ENCODE measurements at places on chromosomes 12 and 14. TPM values are rescaled to one million over a fixed set of nuclear protein-coding genes. Genes with fewer than 3 reads are reported as not detected.
A peak's percentile ranks its signal among the peaks of the same experiment; 100 is the strongest.

SRGAP1 gene
- total RNA-seq = 13.0 TPM

STAC3 gene
- 1.3 TPM for total RNA-seq

MIP gene
- not detected for total RNA-seq

NEUROD4 gene
- total RNA-seq = not detected

INSM2 gene
- not detected for total RNA-seq

OVCH1 gene
- total RNA-seq = 0.13 TPM

- no peaks in the 10 kb centered on the region for H3K36me3 ChIP-seq
- peaks cover 68% of the 10 kb centered on the region for H3K4me1 ChIP-seq
- H3K4me3 ChIP-seq = peak overlapping the region; percentile 49
- DNase-seq = peak; percentile 93
These were observed 161.0 kb downstream of the SLC38A4 start for GRCh38 chr12:46664761-46665287.

- peak; percentile 69 for DNase-seq
- H3K4me3 ChIP-seq = no peak overlapping the region
- H3K27ac ChIP-seq = no peak overlapping the region
These were observed 25.6 kb upstream of the KRAS start for GRCh38 chr12:25276199-25276937.

DNA sequence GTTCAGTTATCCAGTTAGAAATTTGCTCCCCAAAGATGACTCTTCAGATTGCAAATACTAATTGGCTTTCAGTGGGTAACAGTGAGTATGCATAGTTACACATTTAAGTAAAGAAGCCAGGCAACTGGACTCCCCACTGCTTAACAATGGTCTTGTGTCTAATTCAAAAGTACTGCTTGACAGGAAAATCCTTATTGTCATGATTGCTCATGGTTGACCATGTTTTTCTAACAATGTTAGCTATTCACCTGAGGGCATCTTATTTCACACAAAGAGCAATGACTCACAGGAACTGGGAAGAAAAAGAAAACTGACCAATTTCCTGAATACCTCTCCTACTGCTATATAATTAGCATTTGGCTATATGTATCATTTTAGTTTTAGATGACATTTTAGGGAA is 33.7 kb upstream of the ALG10B start:
- no peaks in the 10 kb centered on the region for H3K36me3 ChIP-seq
- H3K4me1 ChIP-seq = no peaks in the 10 kb centered on the region
- H3K27me3 ChIP-seq = no peaks in the 10 kb centered on the region
- H3K27ac ChIP-seq = no peak overlapping the region
- no peak overlapping the region for H3K4me3 ChIP-seq

DNA sequence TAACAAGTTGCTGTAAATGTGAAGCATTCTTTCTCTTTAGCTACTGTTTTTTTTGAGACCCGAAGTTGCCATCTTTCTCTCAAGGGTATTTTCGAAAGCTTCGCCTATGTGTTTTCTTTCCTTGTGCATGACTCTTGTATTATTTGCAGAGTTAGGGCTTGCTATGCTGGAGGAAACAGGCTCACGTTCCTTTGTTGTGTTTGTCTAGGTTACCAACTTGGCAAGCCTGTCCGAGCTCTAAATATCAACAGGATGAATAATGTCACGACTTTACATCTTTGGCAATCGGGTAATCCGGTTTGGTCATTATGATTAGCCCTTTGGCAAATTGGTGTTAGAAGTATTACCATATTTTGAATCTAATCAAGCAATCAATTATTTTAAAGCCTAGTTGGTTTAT is 15.9 kb upstream of the ATP6V0A2 start:
- no peaks in the 10 kb centered on the region for H3K4me1 ChIP-seq
- DNase-seq = no peak
- H3K36me3 ChIP-seq = peaks cover 3% of the 10 kb centered on the region
- H3K4me3 ChIP-seq = no peak overlapping the region

- no peak overlapping the region for H3K27ac ChIP-seq
- no peak overlapping the region for H3K4me3 ChIP-seq
- no peaks in the 10 kb centered on the region for H3K27me3 ChIP-seq
- no peak for DNase-seq
- peaks cover 34% of the 10 kb centered on the region for H3K4me1 ChIP-seq
These were observed 112.9 kb downstream of the DAAM1 start for GRCh38 chr14:59301354-59301753.

DNA sequence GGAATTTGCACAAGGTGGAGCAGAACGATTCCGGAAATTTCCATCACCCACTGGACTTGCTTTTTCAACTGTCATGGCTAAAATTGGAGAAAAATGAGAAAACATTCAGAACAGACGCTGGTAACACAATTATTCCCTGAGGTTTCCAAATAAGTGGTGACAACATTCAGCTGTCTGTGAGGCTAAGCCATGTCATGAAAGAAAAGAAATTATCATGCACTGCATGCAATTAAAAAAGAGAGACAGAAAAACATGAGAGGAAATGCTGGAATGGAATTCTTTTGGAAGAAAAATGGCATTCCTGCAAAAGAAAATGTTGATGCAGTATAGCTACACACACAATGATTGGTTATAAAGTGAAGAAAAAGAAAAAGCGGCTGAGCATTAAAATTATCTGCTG is 87.3 kb downstream of the C2CD5 start:
- no peaks in the 10 kb centered on the region for H3K36me3 ChIP-seq
- H3K4me1 ChIP-seq = no peaks in the 10 kb centered on the region
- no peak overlapping the region for H3K27ac ChIP-seq

- peak; percentile 90 for DNase-seq
- H3K4me3 ChIP-seq = peak overlapping the region; percentile 23
- peaks cover 87% of the 10 kb centered on the region for H3K4me1 ChIP-seq
- no peaks in the 10 kb centered on the region for H3K27me3 ChIP-seq
- H3K27ac ChIP-seq = peak overlapping the region; percentile 70
- H3K36me3 ChIP-seq = no peaks in the 10 kb centered on the region
These were observed 340.3 kb upstream of the RGS6 start for GRCh38 chr14:71591929-71592328.

- H3K27ac ChIP-seq = no peak overlapping the region
- peaks cover 8% of the 10 kb centered on the region for H3K4me1 ChIP-seq
- no peak for DNase-seq
These were observed 126.9 kb downstream of the GPHN start for GRCh38 chr14:66634876-66635275.

DNA sequence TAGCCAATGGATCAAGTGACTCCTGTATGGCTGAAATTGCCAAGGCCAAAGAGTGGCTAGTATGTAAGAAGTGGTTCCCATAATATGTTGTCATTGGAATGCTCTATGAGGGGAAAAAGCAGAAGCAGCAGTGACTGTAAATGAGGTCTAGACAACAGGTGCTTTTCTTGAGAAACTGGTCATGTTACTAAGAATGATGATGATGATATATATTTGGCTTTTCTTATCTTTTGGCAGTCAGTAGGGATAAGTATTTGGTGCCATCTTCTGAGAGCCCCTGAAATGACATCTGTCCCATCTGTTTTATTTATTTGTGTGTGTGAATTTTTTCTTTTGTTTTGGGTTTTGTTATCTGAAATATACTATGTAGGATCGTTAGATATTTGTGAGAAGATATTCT is 141.7 kb downstream of the SYT1 start:
- no peaks in the 10 kb centered on the region for H3K36me3 ChIP-seq
- peak; percentile 23 for DNase-seq
- no peak overlapping the region for H3K27ac ChIP-seq
- no peak overlapping the region for H3K4me3 ChIP-seq

DNA sequence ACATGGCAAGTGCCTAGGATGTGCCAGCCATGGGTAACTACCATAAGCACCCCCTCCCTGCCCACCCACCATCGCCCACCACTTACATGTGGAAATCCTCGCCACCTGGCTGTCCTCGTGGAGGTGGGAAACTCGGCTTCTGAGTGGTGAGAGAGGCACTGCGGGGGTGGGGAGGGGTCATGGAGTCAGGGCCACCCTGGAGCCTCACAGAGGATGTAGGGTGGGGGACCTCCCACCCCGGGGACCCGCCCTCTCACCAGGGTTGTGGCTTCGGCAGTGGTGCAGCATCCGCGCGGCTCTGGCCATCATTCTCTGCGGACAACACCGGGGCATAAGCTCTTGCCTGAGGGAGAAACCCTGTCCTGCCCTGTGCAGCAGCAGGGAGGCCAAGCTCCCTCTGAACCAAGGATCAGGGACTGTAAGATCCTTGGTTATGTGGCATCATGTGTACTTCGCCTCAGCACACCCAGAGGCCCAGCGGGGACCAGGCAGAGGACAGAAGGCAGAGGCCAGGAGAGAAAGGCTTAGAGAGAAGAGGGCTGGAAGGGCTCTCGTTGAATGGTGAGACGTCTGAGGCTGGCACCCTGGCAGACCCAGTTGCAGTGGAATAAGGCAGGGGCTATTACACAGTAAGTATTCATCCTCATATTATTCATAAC is 12.8 kb upstream of the ENDOU start:
- H3K4me3 ChIP-seq = no peak overlapping the region
- H3K36me3 ChIP-seq = no peaks in the 10 kb centered on the region
- no peak for DNase-seq
- no peaks in the 10 kb centered on the region for H3K27me3 ChIP-seq

- no peaks in the 10 kb centered on the region for H3K27me3 ChIP-seq
- H3K4me1 ChIP-seq = peaks cover 11% of the 10 kb centered on the region
- no peak for DNase-seq
- H3K27ac ChIP-seq = no peak overlapping the region
- H3K36me3 ChIP-seq = peaks cover 3% of the 10 kb centered on the region
These were observed 2.6 kb downstream of the KRAS start for GRCh38 chr12:25248137-25248536.
